Naive thymus-derived CD8-positive, alpha-beta T cell (primary cell): ENCODE measurements at places on chromosomes 12 and 14.

- no peak for DNase-seq
Observed at GRCh38 chr12:103640831-103641230, 53.8 kb downstream of the STAB2 start.

DNA sequence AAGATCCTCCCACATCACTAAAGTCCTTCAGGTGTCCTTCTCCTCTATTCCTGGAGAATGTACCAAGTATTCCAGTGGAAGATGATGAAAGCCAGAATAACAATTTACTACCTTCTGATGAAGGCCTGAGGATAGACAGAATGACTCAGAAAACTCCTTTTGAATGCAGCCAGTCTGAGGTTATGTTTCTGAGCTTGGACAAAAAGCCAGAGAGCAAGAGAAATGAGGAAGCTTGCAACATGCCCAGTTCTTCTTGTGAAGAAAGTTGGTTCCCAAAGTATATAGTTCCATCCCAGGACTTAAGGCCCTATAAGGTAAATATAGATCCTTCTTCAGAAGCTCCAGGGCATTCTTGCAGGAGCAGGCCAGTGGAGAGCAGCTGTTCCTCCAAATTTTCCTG, 54.6 kb upstream of the HELB start:
- no peak for DNase-seq

DNA sequence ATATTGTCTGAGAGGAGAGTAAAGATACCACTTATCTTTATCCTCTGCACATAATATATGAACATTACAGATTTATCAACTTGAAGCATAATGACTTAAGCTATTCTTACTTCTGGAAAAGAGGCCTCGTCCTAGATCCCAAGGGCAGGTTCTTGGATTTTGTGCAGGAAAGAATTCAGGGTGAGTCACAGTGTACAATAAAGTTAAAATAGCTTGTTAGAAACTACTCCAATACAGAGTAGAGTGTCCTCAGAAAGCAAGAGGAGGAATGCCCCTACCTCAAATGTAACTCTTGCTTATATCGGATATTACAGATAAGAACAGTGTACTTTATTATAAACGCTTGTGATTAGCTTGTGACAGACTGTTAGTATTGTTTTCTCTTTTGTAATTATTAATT, 41.9 kb upstream of the ABCC9 start:
- DNase-seq: no peak

DNA sequence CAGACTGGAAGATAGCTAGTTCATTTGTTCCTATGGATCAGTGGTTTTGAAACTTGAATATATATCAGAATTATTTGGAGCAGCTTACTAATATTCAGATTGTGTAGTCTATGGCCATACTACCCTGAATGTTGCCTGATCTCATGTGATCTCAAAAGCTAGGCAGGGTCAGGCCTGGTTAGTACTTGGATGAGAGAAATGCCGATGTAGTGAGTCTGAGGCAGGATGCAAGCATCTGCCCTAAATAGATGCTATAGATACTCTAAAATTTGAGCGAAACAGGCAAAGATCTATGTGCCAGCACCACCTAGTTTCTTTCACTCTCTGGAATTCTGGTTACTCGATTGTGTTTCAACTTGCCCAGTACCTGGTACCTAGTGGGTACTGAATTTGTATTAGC, 40.9 kb downstream of the FRMD6 start:
- DNase-seq: no peak

DNA sequence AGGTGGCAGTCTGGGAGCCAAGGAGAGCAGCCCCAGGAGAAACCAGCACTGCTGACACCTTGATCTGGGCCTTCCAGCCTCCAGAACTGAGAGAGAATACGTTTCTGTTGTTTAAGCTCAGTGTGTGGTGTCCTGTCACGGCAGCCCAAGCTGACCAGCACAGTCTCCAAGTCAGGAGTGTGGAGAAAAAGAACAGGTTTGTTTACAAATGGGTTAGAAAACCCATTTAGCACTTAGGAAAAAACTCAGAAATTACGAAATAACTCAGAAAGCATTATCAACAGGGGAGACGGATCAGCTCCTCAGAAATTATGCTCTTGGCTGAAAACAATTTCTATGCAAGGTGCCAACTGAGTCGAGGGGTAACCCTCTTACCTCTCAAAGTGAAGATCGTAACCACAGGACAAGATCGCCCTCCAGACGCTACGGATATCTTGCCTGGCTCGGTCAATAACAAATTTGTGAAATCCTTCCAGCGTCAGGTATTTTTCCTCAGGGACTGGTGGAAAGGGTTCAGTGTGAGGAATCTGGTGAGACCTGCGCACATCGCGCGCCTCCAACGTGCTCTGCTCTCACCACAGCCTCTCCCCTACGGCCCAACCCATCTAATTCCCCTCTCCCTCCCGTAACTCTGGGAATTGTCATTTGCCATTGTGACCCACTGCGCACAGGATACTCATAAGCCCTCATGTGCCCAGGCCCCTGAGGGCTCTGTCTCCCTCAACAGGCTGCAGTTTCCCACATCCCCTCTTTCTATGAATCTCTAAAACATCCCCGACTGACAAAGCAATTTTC, 50.2 kb downstream of the TRAFD1 start:
- DNase-seq: no peak

DNA sequence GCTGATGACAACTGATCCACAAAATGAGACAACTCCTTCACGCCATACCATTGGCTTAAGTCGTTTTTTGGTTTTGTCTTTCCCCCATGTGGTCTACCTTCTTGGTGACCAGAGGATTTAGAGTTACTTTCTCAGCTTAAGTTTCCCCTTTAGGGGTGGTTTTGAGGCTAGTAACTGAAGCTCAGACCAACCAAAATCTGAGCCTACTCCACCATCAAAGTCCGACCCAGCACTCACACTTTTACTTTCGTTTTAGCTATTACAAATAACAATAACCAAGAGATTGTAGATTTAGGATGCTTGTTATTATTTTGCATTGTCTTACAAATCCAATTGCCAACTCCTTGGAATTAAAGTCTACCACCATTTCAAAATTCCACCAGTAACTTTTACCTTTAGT, 130.6 kb upstream of the MDM1 start:
- DNase-seq: no peak

DNA sequence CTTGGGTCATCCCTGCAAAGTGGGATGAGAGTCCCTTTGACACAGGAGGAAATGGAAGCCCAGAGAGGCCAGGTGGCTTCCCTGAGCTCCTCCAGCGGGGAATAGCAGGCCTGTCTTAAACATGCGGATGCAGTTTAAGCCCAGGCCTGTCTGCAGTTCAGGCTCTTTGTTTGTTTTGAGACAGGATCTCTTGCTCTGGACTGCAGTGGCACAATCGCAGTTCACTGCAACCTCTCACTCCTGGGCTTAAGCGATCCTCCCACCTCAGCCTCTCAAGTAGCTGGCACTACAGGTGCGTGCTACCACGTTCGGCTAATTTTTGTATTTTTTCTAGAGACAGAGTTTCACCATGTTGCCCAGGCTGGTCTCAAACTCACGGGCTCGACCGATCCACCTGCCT, 3.5 kb downstream of the TRPV4 start:
- DNase-seq: no peak

DNA sequence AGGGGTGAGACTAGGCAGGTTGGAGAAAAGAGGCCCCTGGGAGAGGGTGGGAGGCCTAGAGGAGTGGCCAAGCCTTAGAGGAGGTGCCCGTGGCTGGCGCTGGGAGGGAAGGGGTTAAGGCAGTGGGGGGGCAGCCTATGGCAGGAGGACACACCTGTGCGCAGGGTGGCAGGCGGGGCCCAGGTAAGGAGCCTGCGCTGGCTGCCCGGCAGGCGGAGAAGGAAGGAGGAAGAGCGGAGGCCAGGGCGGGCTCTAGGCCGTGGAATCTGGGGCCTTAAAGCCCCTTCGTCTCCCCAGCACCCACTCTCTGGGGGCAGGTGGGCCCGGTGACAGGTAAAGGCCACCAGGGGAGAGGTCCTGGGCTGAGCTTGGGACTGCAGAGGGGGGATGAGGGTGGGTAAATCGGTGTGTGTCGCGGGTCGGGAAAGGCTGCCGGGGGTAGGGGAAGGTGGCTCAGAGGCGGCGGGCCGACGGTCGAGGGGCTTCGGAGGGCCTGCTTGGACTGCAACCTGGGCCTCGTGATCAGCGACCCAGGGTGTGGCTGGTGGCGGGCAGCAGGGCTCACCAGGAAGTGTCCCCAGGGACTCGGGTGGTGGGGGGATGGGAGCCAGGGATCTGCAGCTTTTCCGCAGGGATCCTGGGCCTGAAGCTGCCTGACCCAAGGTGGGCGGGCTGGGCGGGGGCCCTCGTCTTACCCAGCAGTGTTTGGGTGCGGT, 7.3 kb downstream of the PHB2 start:
- no peak for DNase-seq

- no peak for DNase-seq
Observed at GRCh38 chr12:94244165-94245133, 96.1 kb downstream of the PLXNC1 start.

GRCh38 chr14:55265197-55265596, 6.0 kb upstream of the FBXO34 start:
- DNase-seq: no peak

DNA sequence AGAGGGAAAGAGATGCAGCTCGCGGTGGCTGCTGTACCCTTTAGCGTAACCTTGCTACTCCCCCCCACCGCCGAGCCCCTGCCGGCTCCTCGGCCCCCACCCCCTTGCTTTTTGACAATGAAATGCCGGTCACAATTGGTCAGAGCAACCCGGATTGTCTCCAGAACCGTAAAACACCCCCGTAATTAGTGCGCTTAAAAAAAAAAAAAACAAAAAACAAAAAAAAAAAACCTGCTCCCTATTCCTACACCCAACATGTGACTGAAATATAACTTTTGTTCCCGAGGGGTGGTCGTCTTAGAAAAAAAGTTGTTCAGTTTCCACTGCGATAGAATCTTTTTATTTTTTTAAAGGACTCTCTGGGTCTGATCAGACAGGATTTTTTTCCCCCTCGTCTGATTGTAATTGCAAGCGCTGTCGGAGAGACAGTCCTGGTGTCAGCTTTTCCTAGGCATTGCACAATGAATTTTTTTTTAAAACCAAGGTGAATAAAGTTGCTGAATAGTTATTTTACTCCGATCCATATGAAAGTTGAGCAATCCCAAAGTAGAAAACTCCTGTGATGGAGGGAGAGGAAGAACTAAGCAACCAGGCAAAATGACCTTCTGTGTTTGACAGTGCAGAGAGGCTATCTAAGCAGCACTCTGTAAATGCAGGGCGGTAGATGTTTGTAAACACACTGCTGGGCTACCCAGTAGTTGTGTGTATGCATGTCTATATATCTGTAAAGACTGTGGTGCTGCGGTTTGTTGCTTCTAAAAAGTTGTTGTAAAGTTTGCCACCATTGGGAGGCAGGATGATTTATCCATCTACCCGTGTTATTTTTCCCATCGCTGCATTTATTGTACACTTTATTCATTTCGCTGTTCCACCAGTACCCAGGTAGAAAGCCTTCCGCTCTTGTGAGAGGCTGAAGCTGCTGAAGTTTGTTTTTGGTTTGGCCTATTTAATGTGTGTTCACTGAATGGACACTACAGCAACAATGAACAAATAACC, 1.1 kb downstream of the ETV6 start:
- DNase-seq: no peak

DNA sequence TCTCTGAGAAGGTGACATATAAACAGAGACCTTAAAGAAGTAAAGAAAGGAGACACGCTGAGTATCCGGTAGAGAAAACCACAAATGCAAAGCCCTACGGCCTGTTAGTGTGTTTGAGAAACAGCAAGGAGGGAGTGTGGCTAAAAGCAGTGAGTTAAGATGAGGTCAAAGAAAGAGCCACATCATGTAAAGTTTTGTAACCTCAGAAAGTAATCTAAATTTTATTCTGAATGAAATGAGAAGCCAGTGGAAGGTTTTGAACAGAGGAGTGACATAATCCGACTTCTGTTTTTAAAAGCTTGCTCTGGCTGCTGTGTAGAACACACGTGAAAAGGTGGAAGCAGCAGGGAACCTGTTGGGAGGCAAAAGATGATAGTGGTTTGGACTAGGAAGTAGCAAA, 32.6 kb downstream of the PPP2R5E start:
- DNase-seq: no peak

GRCh38 chr14:75849300-75849895, 132.4 kb downstream of the TGFB3 start:
- no peak for DNase-seq

- DNase-seq: no peak
Observed at GRCh38 chr14:94594441-94594840, 13.2 kb downstream of the SERPINA5 start.

DNA sequence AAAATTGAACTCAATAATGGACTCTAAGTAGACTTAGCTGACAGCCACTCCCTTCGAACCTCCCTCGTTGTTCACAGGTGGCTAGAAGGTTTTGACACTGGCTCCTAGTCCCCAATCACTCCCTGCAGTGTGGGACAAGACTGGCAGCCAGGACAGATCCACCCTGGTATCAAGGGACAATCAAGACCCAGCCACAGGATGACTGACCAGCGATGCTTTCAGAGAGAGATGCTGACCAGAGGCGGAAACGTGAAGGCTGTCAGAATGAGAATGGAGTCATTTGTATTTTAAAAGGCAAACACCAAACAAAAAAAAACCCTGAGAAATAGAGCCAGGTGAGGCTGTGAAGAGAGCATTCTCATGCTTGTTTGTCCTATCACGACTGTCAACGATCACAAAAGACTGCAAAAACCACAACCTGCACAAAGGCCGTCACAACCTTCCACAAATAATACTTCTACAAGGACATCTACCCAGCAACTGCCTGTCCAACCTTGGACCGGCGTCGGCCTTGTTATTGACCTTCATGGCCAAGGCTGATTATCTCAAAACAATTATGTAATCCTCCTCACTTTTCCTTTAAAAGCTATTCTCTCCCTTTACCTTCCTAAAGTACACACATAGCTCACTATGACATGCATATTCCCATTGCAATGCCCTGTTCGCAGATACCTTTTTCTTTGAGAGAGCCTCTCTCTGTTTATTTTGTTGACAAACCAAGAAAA, 13.2 kb downstream of the EIF5 start:
- DNase-seq: no peak

DNA sequence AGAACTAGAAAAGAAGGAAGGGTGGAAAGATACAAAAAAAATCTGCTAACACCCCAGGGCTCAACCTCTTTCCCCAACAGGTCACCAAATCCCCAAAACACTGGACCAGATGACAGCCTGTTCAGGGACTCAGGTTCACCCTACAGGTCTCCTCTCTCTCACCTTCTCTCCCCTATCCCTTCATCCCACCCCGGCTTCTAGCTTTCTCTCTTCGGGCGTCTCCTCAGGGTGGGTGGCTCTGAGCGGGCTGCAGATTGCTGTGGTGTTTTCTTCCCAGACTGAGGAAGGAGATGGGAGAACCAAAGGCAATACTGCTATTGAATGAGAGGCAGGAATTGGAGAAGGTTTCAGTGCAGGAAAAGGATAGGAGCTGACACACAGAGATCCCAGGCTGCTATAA, 39.3 kb downstream of the ANO2 start:
- DNase-seq: no peak

- no peak for DNase-seq
Observed at GRCh38 chr14:24255931-24256711, 6.9 kb downstream of the TGM1 start.

DNA sequence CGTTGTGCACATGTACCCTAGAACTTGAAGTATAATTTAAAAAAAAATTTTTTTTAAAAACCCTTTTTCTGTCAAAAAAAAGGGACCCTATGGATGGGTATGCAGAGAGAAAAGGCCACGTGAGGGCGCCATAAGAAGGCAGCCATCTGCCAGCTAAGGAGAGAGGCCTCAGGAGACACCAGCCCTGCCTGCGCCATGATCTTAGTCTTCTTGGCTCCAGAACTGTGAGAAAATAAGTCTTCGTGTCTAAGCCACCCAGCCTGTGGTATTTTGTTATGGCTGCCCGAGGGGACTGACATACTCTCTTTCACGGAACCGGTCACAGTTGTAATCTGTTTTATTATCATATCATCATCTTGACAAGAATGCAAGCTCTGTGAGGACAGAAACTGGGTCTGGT, 174.8 kb downstream of the EFCAB11 start:
- DNase-seq: no peak
